ENCODE measurements at places on chromosomes 16 and 17. TPM values are rescaled to one million over a fixed set of nuclear protein-coding genes. Genes with fewer than 3 reads are reported as not detected.

The ADAM11 gene
- 1.4 TPM for total RNA-seq

- DNase-seq, result no peak
Observed at GRCh38 chr16:85606904-85607303, 6.2 kb upstream of the GSE1 start.

DNA sequence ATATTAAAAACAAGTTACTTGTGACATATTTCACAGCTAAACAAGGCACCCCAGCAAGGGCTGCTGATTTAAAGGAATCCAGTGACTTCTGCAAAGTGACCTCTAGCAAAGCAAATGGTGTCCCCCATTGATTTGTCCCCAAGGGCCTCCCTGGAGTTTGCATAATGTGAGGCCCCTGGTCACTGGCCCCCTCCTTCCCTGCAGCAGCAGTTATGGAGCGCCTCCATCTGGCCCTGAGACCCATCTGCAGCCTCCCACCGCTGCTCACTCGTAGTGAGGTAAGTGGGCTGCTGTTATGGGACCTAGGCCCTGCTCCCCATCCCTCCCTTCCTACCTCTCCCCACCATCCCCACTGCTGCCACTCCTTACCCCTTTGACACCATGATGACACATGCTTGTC lies 19.6 kb upstream of the EEF2K start:
- DNase-seq, result no peak

DNA sequence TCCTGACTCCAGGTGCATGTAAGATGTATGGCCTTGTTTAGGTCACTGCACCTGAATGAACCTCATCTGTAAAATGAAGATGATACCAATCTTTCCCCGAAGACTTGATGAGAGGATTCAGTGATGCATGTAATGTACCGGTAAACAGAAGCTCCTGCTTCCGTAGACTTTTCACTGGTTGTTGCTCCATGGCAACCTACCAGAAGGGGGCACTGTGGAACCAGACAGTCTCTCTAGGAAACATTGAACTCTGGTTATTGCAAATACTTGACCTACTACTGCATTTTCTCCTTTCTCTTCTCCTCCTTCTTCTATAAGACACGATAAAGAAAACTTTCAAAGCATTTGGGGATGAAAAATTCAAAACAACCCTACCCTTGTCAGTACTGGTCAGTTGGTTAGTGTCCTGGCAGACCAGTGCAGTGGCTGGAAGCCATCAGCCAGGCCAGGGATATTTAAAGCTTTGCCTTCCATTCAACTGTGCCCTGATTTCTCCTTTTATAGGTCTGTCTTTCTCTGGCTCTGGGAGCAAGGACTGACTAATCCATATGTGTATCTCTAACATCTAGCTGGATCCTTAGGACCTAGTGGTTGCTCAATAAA lies 667.4 kb upstream of the SALL1 start:
- DNase-seq, result no peak

The SCARF1 gene
- total RNA-seq, result 22.1 TPM

DNA sequence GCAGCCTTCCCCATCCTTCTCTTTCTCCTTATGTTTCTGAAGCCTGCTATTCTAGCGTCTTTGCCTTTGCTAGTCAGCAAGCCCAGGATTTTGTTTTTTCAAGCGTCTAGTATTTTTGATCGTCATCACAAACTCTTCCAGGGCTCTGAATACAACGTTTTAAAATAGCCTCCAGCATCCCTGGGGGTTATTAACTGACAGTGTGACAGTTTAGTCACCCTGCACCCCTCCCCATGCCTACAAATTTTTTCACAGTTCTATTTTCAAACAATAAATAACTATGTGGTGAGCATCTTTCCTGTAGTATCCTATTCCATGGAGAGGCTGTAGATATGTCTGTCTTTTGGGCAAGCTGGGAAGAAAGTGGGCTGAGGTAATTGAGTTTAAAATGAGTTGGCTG lies 280.9 kb downstream of the MAP2K4 start:
- DNase-seq, result no peak

GRCh38 chr17:79993390-79994227 lies 42.1 kb downstream of the TBC1D16 start:
- DNase-seq, result peak; percentile 88

The CFAP119 gene
- total RNA-seq, result 3.3 TPM

DNA sequence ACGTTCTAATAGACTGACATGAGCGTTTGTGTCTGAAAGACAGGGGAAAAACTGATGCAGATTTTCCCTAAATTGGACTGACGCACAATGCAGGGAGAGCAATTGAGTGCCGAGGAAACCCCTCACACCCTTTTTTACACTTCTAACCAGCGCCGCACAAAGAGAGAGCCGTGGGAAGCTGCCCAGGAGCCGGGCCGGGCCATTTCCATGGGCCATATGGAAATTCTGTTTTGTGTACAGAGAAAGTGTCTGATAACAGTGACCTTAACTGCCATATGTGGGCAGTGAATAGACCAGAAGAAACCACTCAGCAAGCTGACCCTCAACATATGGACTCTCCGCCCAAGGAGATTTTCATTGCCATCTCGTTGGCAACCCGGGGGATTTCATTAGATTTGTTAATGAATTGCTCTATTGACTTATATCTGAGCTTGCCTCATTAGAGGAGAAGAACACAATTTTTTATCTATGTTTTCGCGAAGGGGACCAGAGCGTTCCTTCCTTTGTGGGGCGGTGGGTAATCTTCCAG lies 225.9 kb upstream of the IRX3 start:
- DNase-seq, result no peak

DNA sequence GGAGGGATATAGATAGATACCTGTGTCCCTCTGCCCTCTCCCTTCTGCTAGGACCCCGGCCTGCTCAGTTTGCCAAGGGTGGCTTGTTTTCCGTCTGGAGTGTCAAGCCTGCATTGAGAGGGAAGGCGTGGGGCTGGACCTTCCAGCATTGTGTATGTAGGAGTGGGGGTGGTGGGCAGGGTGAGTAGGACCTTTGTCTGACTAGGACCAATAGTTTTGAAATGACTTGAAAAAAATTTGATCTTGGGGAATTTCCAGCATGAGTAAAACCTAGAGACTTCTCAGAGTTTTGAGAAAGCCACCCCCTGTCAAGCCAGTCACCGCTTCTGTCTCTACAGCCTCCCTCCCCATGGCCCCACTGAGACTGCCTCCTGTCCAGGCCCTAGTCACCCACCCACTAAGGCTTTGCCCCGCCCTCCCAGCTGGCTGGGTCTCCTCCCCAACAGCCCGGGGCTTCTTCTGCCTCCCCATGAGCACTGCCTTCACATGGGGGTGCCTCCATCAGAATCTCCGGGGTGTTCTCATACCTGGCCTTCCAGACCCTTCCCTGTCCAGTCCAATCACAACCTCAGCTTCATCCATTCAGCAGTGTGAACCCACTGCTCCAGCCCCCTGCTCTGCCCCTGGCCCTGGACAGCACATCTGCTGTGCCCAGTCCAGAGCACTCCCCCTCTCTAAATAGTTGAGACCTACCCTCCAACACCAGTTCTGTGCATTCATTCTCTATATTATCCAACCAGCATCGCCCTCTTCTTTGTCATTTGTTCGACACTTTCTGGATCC lies 207.0 kb downstream of the MSI2 start:
- no peak for DNase-seq

- no peak for DNase-seq
Observed at GRCh38 chr16:26120729-26121128, 429.0 kb downstream of the HS3ST4 start.

DNA sequence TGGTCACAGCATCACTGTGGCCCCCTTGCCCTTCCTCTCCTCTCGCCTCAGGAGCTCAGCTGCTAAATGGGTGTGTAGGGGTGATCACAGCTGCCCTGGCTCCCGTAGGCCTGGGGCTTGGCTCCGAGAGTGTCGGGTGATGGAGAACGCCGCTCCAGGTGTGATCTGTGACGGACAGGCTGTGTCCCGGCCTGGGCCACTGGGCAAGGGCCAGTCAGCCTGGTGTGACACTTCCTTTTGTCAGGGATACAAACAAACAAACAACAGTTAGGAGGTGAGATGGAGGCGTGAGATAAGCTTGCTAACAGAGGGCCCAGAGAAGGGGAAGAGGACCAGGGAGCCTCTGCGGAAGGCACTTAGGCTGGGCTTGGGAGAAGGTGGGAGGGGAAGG lies 2.0 kb downstream of the ADGRG1 start:
- no peak for DNase-seq

GRCh38 chr17:48729335-48730239 lies 1.0 kb upstream of the HOXB13 start:
- no peak for DNase-seq

DNA sequence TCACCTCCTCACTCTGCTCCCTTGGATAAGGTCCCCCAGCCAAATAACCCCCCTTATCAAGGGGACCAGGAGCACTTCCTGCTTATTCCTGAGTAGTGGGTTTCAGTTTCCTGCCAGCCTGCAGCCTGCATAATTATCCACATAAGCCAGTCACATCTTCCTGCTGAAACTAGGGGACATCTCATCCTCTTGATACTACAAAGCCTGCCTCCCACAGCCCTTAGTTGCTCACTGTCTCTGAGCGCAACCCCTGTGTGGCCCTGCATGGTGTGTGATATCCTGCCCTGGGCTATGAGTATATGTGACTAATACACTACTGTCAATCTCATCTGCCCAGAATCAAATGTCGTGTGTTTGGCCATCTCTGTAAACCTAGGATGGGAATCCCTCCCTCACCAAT lies 8.0 kb upstream of the XYLT2 start:
- no peak for DNase-seq

GRCh38 chr16:20868890-20869289 lies 31.3 kb downstream of the DCUN1D3 start:
- DNase-seq, result peak; percentile 88

DNA sequence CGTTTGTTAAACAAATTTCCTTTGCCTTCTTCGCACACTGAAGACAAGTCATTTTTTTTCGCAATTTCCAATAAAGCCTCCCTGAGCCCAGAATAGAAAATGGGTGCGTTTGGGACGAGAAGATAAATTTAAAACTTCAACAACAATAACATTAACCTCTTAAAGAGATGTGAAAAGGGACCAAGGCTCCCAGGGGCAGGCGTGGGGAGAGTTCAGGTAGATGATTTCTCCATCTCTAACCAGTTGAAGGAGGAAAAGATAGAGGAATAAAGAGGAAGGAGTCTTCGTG lies 1.3 kb upstream of the HOXB4 start:
- DNase-seq, result no peak

Data from Peyer's patch (tissue), 4 donors.